Activated CD4-positive, alpha-beta T cell treated with anti-CD3 and anti-CD28 coated beads, Interleukin-2, amount 50 U/mL, for 48 hours (primary cell): ENCODE measurements at places on chromosomes 7 and 10.

- DNase-seq: no peak
Observed at GRCh38 chr10:103231047-103231551, 14.6 kb upstream of the RPEL1 start.

- no peak for DNase-seq
Observed at GRCh38 chr7:132251327-132251659, 325.0 kb downstream of the PLXNA4 start.

- peak; percentile 49 for DNase-seq
Observed at GRCh38 chr7:116525298-116525912, 569 bp downstream of the CAV1 start.

DNA sequence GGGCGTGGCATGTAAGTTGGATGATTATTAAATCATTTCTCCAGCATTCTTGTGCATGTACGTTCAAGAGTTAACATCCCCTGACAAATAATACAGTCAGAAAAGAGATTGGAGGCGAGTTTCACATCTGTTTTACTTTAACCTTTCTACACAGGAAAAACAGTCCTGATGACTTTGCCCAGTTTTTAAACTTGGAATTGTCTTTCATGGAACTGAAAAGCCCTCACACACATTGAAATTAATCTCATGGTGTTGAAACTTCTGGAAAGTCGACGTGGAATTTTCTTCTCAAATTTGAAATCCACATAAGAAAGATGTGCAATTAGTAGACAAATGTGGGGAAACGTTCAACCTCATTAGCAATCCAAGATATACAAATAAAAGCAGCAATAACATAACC is 31.2 kb upstream of the ZNF438 start:
- DNase-seq: no peak

GRCh38 chr10:14705548-14706230 is 69.0 kb downstream of the FAM107B start:
- DNase-seq: no peak

GRCh38 chr7:98078197-98078870 is 28.3 kb upstream of the LMTK2 start:
- DNase-seq: no peak

DNA sequence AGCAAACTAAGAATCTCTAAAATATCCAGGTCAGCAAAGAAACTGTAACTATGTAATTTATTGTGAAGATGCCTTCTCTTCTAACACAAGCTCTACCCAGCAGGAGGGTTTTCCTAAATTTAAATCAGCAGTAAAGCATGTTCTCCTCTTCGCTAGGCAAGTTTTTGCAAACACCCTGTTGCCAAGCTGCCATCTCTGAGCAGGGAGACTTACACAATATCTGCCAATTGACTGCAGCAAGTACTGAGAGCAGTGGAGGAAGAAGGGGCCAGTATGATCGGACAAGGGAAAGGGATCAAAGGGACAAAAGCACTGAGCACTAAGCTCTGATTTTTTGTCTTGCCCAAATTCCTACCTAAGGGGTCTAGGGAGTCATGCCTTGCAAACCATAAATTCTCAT is 16.0 kb upstream of the LANCL2 start:
- no peak for DNase-seq

- DNase-seq: no peak
Observed at GRCh38 chr7:54245020-54245419, 297.2 kb upstream of the VSTM2A start.
